ENCODE measurements at places on chromosomes 16 and 17.

GRCh38 chr16:73713251-73713650 lies 583.4 kb upstream of the PSMD7 start:
- no peak for DNase-seq

DNA sequence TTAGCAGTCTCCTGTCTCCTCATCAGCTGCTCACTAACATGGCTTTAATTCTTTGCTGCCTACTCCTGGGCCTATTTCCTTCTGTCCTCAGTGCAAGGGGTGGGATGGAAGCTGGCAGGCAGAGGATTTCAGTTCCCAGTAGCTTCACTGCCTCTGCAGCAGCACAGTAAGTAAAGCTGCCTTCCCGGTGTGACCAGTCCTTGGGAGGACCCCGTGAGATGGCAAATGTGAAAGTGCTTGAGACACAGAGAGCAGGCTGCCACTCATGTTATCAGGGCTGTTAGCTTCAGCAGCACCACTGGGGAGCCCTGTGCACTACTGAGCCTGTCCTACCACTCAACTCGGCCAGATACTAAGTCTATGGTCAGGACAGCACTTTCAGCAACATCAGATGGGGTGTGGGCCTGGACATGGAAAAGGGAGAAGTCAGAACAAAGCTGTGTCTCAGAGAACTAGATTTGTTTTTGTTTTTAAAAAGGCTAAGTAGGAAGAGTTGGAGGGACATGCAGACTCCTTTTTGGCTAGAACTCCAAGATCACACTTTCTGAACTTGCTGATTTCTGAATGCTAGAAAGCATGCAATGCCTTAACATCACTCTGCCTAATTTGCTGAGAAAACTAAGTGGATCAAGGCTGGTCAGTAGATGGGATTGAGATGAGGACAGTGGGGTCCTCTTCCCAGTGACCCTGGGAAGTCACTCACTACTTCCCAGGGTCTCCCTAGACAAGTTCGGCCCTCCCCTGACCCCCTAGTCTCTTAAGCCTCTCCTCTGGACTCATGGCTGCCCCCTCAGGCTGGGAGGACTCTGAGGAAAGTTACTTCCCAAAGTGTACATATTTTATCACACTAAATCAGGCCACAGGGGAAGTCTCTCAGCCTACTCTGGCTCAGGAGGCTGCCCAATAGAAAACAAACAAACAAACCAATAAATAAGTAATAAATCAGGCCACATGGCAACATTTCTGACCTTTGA lies 1.1 kb downstream of the ACSF2 start:
- no peak for DNase-seq

DNA sequence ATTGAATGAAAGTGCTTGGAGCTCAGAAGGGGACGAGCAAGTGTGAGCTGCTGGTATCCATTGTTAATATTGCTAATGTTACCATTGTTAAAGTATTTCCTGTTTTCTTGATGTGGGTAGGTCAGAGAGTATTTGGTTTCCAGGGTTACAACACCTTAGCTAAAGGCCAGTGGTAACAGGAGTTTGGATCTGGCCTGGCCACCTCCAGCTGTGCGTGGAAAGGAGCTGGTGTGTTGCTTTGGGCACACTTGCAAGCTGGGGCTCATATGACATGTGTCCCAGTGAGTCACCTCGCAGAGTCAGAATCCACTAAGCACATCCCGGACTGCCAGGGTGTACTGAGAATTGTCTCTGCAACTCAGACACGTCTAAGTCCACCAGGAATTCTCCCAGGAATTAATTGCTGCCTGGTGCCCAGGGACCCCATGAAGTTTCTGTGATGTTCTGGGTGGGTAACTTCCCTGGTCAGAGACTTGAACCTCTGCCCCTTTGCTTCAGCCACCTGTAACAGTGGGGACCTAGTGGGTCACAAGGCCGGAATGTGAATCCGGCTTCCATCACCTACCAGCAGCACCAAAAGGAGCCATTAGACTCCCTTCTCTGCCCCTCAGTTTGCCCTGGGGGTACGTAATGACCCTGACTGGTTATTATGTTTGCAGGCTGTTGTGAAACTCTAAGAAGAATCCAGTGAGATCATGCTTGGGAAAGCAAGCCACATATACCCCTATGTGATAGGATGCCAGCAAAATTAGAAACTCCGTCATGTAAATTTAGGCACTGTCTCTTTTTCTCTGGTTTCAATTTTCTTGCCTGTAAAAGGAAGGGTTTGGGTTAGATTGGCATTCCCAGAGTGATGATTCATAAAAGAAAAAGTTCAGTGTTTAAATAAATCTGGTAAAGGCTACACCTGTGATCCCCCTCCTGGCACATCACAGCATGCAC lies 12.8 kb downstream of the SLC6A2 start:
- DNase-seq, result no peak

DNA sequence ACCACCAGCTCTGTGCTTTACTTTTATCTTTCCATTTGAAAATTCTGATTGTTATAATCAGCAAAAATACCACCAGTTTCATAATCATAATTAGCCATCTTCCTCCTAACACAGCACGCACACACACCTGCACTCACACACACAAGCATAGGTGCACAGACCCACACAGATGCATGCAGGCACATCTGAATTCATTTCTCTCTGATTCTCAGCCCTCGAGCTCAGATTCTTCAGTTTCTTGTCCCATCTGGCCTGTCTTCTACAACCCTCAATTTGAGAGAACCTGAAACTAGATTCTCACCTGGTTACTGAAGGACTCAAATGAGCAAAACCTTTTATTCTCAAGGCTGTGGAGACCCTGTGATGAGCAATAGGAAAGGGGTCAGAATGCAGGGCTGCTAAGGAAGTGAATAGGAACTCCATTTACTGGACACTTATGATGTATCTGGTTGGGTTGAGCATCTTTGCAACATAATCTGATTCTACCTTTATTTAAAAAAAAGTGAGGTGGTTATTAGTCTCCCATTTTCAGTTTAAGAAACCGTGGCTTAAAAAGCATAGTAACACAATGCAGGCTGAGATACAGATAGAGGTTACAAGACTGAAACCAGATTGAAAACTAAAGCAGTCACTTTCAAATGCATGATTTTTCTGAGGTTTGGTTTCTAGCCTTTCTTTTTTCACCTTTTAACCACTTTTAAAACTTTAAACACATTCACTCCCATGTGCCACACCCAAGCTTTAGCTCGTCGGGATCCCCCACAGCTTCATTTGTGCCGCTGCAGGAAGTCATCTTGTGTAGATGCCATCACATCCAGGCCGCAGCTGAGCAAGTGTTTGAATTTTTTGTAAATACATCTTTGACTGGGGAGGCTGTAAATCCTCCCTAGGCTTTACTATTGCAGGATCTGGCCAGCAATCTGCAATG lies 9.4 kb downstream of the KRT33A start:
- peak; percentile 19 for DNase-seq
